EL (cell line): ENCODE measurements at places on chromosomes 6 and 20.

GRCh38 chr6:70079241-70079640 lies 212.9 kb downstream of the COL19A1 start:
- no peak for DNase-seq

DNA sequence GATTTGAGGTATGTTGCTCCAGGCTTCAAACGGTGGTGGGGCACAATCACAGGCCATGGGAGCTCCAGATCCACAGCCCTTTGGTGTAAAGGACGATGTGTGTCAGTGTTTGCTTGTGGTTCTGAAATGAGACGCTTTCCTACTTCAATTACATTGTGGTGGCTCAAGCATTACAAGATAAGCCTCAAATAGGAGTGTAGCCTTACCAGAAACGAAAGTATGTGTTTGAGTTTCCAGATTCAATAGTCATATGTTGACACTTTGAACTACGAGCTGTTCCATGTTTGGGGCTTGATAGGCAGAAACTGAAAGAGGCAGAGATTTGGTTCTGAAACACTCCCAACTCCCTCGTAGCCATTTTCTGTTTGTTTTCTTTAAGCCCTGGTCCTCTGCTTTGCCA lies 187.1 kb downstream of the MYLK4 start:
- no peak for DNase-seq

GRCh38 chr6:117169064-117169665 lies 96.2 kb upstream of the VGLL2 start:
- DNase-seq, result peak; percentile 4

GRCh38 chr6:140779341-140779740 lies 1353.4 kb upstream of the GJE1 start:
- peak; percentile 46 for DNase-seq

DNA sequence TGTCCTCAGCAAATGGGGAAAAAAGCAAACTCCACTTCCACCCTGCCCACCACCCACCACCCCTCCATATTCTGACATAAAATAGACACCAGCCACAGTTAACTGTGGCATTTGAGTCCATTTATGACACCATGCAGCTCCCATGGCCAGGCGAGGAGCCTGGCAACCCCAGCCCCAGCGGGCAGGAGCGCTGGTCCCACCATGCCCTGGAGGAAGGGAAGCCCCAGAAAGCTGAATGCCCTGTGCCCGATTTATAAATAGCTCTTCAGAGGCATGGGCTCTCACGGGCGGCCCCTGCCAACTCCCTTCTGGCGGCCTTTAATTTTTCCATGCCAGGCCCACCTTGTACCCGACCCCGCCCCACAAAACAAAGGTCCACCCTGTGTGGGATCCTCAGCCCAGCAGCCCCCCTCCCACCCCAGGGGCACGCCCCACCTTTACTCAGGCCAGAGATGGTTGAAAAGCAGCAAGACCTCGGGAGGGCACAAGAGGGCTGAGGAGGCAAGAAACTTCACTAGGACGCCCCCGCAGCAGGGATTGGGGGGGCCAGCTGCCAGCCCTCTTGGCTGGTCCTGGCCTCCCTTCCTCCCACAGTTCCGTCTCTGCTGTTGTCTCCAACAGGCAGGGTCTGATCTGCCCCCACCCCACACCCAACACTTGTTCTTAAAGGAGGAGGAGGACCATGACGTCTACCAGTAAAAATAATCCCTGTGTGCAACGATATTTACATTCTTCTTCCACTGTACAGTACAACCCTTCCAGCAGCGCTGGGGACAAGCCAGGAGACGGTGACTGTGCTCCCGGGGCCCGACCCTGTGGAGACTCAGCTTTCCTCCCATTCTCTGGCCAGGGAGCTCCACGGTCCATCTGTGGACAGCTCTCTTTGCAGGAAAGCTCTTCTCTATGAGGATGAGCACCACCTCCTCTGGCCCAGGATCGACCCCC lies 115.6 kb upstream of the CDYL start:
- no peak for DNase-seq

GRCh38 chr6:28981431-28981832 lies 23.7 kb downstream of the ZNF311 start:
- DNase-seq, result peak; percentile 78

- DNase-seq, result no peak
These were observed 8.8 kb downstream of the TRIM27 start for GRCh38 chr6:28914941-28915340.

DNA sequence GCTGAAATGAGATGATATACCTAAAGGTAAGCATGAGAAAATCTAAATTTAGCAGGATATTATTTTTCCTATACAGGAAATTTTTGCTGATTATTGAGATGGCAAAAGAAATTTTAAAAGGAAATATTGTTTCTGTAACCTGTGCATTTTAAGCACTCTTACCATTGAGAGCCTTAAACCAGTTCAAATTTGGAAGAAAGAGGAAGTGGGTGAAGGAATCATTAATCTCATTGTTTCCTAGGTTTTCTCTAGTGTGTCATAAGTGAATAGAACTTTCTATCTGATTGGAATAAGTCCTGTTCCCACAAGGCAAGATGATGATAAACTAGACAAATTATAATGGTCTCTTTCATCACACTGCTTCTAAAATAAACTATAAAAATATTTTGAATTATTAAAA lies 22.4 kb upstream of the FKBP1C start:
- no peak for DNase-seq

DNA sequence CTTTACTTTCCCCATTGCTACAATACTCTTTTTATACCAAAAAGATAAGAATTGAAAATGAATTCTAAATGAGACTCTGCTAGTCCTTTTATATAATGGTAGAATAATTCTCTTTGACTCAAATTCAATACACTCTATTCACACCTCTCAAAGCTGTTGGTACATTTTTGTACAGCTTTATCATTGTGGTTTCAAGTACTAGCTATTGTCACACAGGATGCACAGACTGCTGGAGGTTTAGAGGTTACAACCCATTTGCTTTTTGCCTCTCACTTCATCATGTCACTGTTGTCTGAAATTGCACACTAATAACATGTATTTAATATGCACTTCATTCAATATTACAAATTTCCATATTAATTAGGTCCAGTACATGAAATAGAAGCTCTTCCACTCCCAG lies 442.2 kb upstream of the ARID1B start:
- no peak for DNase-seq

GRCh38 chr6:152642578-152643375 lies 5.6 kb upstream of the SYNE1 start:
- DNase-seq, result peak; percentile 30

DNA sequence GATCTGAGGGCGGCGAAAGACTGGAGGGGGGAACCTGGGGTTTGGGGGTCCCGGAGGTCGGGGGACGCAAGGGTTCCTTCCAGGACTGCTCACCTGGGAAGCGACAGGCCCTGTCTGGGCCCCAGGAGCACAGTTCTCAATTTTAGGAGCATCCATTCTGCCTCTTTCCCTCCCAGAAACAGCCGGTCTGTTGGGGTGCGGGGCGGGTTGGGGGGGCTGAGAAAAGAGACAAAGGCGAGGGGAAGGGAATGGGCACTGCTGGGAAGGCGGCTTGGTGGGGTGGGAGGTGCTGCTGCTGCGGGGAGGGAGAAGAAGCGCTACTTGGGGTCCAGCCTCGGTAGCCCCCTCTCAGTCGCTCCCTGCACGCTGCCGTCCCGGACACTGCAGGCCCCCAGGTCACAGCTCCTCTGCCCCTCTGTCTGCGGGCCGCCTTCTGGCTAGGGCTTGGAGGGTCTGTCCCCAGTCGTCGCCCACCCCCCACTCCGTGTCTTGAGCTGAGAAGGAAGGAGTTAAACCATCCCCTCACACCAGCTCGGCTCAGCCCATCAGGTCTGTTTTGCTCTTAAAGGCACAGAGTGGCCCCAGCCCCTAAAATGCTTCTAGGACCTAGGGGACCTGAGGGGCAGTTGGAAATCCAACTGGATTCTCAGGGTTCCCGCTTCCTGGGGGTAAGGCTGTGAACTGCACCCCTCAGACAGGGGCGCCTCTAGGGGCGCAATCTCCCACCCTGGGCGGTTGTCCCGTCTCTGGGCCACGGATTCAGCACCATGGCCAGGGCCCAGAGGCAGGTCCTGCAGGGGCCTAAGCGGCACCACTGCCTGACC lies 690 bp downstream of the GDAP1L1 start:
- peak; percentile 25 for DNase-seq

- DNase-seq, result no peak
These were observed 800 bp downstream of the ABCC10 start for GRCh38 chr6:43428112-43428570.

GRCh38 chr20:18835466-18836256 lies 22.1 kb downstream of the SCP2D1 start:
- no peak for DNase-seq

GRCh38 chr6:15768999-15769398 lies 106.2 kb upstream of the DTNBP1 start:
- DNase-seq, result no peak

DNA sequence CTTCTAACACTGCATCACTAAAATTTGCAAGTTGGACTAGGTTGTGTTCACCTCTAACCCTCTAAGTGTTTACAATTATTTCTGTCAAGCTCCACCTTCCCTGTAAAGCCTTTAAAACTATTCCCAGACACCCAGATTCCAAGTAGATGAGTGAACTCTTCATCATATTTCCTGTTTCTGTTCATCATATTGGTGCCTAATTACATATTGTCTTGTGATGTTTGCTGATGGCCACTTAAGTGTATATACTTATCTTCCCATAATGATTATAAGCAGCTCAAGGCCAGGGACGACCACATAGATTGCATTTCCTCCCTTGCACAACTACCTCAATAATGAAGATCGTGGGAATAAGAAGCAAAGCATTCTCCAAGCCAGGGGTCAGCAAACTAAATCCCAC lies 16.8 kb downstream of the TNFRSF21 start:
- DNase-seq, result peak; percentile 44
